ENCODE measurements at places on chromosomes 3 and 15.

DNA sequence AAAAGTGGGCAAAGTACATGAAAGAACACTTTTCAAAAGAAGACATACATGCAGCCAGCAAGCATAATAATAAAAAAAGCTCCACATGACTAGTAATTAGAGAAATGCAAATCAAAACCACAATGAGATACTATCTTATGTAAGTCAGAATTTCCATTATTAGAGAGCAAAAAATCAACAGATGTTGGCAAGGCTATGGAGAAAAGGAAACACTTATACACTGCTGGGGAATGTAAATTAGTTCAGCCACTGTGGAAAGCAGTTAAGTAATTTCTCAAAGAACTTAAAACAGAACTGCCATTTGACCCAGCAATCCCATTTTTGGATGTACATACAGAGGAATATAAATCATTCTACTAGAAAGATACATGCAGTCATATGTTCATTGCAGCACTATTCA, 360.7 kb downstream of the NSUN3 start:
- DNase-seq, result no peak

- DNase-seq, result no peak
Observed at GRCh38 chr15:98596885-98597392, 51.4 kb upstream of the IGF1R start.

GRCh38 chr3:14465425-14465824, 63.0 kb downstream of the SLC6A6 start:
- no peak for DNase-seq

DNA sequence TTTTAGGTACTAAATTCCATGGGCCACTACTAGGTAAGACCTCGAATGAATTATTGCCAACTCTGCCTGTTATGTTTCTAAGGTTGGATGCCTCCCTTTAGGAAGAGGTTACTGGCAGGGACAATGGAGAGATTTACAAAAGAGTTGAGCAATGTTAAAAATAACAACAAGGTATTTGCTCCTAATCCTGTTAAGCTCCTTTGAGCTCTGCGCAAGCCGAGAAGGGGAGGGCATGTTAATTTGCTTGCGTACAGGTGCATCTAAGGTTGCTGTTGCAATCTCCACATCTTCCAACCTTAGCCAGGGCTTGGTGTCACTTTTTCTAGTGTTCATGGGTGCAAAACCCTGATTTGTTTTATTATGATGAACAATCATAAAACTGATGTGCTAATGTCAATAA, 161.5 kb upstream of the TPM1 start:
- no peak for DNase-seq

GRCh38 chr3:158775426-158776410, 26.1 kb upstream of the MFSD1 start:
- DNase-seq, result no peak

DNA sequence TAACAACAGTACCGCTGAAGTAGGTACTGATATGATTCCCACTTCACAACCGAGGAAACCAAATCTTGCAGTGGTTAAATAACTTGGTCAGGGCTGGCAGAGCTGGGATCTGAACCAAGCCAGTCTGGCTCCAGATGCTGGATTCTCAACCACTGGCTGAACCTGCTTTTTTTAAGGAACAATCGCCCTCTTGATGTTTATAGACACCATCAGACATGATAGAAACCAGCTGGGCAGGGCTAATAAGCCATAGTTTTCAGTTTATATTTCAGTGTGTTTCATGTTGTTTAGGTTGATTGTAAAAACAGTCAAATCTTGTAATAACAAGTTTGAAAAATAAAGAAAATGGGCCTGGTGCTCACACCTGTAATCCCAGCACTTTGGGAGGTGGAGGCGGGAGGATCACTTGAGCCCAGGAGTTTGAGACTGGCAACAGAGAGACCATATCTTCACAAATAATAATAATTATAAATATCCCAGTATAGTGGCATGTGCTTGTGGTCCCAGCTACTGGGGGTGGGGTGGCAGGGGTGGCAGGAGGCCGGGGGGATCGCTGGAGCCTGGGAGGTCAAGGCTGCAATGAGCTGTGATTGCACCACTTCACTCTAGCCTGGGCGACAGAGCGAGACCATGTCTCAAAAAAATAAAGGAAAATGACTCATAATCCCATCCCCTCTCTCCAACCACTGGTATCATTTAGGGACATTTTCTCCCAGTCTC, 36.7 kb downstream of the XYLB start:
- DNase-seq, result no peak

- DNase-seq, result no peak
Observed at GRCh38 chr3:72892870-72893269, 5.0 kb downstream of the GXYLT2 start.

GRCh38 chr15:70323111-70323851, 225.6 kb upstream of the TLE3 start:
- DNase-seq, result no peak

DNA sequence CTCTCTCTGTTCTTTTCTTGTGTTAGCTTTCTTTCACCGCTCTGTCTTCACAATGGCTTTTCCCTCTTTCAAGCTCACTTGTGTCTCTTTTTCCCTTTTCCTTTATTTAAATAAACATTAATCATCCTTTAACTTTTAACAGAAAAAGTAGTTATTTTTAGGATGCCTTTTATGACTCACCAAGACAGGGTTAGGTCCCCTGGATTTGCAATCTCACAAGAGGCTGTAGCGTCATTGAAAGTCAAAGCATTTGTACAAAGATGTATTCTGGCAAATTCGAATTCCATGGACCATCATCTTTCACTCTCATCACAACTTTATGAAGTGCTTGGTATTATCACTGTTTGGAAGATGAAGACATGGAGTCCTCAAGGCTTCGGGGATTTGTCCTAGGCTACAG, 34.8 kb upstream of the MCTP2 start:
- DNase-seq, result no peak

GRCh38 chr3:72907731-72908620, 20.1 kb downstream of the GXYLT2 start:
- DNase-seq, result no peak

- DNase-seq, result peak; percentile 21
Observed at GRCh38 chr3:10286596-10287295, 6.0 kb downstream of the GHRL start.

GRCh38 chr3:72903004-72903403, 15.2 kb downstream of the GXYLT2 start:
- DNase-seq, result no peak

- DNase-seq, result no peak
Observed at GRCh38 chr3:146313746-146314111, 62.8 kb upstream of the PLSCR4 start.

GRCh38 chr3:172836390-172836997, 86.0 kb downstream of the ECT2 start:
- DNase-seq, result no peak

- no peak for DNase-seq
Observed at GRCh38 chr3:98013411-98014267, 21.5 kb downstream of the GABRR3 start.

GRCh38 chr15:81560405-81560804, 186.4 kb upstream of the TMC3 start:
- DNase-seq, result no peak

GRCh38 chr15:42392309-42393024, 33.2 kb downstream of the CAPN3 start:
- no peak for DNase-seq

DNA sequence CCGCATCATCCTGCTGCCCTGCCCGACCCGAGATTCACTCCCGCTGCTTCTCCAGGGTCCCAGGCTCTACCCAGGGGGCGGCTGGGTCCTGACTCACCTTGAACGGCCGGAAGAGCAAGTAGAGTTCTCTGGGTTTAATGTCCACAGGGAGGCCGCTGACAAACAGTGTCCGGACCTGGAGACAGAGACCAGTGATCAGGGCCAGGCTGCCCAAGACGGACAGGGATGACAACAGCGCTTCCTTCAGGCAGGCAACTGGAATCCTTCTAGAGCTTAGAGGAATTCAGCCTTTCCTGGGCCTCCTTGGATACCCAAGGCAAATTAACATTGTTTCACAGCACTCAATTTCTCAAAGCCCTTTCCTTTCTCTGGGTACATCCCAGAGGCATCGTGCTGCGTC, 23.9 kb downstream of the RBPMS2 start:
- DNase-seq, result no peak

- DNase-seq, result no peak
Observed at GRCh38 chr15:52069559-52069958, 43.0 kb downstream of the BCL2L10 start.

DNA sequence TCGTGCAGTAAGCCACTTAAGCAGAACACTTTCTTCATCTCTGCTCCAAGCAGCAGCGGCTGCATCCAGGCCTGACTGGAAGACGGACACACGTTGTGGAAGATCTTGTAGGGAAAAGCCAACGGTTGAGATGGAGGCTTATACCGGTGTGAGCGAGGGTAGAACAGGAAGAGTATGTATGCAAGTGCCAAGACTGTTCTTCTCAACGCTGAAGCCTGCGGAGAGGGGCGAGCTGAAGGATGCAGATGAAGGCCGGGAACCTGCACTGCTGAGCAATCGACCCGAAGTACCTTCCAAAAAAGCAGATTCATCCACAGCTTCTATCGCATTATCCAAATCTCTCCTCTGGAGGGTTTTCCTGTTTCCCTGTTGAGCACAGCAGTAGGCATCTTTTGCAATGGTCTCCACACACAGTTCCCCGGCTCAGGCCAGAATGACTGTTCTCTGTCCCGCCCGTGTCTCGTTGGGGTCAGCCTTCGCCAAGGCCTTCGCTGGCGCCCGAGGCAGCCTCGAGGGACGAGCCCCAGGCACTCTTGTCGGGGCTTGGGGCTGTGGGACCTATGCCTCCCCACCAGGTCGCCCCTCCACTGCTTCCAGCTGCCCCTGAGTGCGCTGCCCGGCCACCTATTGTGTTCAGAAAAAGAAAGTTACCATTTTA, 22.2 kb upstream of the DYNC1LI1 start:
- no peak for DNase-seq

- no peak for DNase-seq
Observed at GRCh38 chr3:180789774-180790173, 110.5 kb upstream of the CCDC39 start.

- DNase-seq, result no peak
Observed at GRCh38 chr15:92807971-92808571, 92.1 kb upstream of the CHD2 start.

DNA sequence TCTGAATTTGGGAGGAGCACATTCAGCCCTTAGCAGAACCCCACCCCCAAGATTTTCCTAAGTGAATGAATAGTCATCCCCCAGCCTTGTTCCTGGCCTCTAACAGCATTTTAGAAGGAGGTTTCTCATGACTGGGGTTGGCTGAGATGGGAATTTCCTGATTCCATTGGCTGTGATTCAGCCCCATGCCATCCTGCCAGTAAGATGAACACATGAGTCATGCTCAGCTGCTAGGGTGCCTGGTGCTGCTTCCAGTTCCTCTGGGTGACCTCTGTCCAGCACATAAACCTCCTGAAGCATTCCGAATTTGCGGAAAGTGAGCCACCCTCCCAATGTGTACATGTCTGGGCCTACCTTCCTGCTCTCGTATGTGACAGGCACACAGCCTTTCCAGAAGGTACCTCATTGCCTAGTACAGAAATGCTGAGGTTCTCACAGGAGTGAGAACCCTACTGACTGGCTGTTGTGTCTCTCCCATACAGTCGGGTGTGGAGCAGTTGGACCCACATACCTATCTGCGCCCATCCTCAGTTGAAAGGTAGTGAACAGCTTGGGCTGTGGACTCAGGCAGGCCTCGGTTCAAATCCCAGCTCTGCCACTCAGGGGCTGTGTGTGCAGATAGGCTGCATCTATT, 91.7 kb downstream of the APBA2 start:
- DNase-seq, result no peak

GRCh38 chr3:96991800-96992365, 177.5 kb downstream of the EPHA6 start:
- no peak for DNase-seq

- DNase-seq, result no peak
Observed at GRCh38 chr3:40583691-40584090, 58.9 kb downstream of the ZNF621 start.

GRCh38 chr3:129003578-129004112, 2.5 kb downstream of the EFCC1 start:
- DNase-seq, result no peak

- no peak for DNase-seq
Observed at GRCh38 chr3:122505676-122506075, 9.1 kb downstream of the KPNA1 start.

DNA sequence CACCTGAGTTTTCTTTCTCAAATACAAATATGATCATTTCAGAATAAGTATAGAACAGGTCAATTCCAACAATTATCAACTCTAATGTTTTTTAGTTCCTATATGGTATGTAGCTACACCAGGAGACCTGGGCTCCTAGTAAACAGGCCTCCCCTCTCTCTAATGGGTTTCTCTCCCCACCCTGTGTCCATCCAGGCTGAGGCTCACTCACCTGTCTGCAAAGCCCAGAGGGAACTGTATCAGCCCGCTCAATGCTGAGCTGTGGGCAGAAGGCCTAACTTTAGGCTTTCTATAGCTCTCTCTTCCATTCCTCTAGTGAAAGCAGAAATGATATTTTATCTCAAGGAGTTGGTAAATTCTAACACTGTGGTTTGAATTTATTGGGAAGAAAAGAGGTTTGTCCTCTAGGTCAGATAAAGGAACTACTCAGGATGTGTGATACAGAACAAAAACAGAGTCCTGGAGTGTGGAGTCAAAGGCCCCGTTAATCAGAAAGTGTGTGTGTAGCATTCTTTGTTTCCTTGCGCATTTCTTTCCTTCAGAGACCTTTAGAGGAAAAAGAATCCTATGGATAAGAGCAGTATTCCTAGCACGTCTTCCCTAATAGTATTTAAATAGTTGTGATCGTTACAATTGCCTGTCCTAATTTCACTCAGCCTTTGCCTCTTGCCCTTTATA, 408.9 kb downstream of the PYDC2 start:
- no peak for DNase-seq

DNA sequence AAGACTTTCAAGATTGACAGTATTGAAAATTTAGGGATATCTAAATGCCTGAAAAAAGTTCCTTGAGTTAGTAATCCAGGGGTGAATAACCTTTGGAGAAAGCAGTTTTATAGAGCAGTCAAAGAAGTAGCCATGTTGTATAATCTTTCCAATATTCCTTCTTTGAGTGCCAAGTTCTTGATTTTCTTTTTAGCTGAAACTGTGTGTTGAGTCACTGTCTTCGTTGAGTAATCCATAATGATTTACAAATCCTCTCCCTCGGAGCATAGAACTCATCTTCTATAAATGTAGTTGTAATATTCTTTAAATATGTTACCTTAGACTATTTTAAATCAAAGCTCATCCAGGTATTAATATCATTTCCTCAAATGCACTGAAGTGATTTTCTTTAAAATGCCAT, 135.2 kb downstream of the BBX start:
- DNase-seq, result no peak

DNA sequence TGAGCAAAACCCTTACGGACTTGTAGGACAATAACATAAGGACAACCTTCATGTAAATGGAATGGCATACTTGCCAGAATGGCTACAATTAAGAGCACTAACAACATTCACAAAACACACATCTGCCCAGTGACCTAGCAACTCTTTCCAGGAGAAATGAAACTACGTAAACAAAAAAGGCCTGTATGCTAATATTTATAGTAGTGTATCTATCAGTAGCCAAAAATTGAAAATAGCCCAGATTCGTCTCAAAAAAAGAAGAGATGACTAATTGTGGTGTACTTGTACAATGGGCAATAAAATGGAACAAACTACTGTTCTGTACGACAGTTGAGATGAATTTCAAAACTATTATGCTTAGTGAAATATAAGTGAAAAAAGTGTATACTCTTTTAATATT, 38.4 kb downstream of the CMC1 start:
- no peak for DNase-seq

Measured in hypothalamus (tissue), 51 donors.